IMR-90 (cell line): ENCODE measurements at places on chromosomes 6 and 20.

- no peak for DNase-seq
These were observed 199.8 kb downstream of the SMOC2 start for GRCh38 chr6:168640768-168641167.

DNA sequence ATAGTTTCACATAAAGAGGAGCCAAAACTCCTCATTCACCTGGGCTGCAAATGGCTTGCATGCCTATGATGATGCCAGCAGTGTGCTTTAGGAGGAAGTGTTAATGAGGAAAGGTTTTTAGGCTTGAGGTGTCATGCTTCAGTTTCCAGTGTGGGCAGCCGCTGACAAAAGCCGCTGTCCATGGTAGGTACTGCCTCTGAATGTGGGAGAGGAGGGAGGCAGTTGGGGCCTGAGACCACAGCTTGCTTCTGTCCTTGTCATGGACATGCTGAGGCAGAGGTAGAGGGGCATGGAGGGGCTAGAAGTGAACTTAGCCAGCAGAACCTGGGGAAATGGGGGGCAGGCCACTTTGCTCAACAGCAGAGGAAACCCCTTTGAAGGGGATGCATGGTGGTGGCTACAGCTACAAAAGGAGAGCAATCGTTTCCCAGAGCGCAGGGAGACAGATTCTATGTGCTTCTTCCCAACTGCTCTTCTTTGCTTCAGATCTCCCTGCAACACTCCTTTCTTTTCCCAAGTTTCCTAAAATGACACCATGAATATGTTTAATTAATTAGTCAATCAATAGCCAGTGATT is 372.1 kb upstream of the CNR1 start:
- DNase-seq, result no peak

DNA sequence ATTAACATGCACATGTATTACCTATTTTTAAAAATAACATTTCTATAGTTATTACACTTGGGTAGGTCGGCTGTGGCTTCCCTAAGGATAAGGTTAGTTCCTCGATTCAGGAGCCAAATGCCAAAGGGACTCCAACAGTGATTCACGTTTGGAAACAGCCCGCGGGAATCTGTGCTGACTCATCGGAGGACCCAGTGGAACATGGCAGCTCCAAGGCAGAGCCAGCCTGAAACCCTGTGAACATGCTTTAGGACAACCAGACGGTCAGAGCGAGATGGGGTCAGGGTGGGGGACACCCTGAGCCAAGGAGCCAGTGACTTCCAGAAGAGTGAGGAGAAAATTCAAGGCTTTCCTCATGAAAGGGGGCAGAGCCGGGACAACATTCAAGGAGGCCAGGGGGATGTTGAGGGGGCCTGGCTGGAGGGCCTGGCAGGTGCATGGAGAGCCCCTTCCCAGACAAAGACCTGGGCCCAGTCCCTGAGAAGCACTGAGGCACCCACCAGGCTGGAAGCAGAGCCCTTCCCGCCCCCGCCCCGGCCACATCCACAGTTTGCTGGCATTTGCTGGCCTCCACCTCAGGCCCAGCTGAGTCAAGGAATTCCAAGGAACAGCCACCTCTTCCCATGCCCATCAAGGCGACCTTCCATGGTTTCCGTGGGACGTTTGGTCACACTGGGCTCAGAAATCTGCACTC is 133.2 kb downstream of the SNX5 start:
- peak; percentile 86 for DNase-seq

- DNase-seq, result no peak
These were observed 93.3 kb downstream of the PACRG start for GRCh38 chr6:162821102-162821501.

GRCh38 chr6:120899932-120900331 is 434.3 kb downstream of the TBC1D32 start:
- no peak for DNase-seq

- no peak for DNase-seq
These were observed 134.5 kb upstream of the PRSS16 start for GRCh38 chr6:27112974-27113373.

GRCh38 chr20:34528921-34529297 is 12.7 kb downstream of the DYNLRB1 start:
- no peak for DNase-seq

DNA sequence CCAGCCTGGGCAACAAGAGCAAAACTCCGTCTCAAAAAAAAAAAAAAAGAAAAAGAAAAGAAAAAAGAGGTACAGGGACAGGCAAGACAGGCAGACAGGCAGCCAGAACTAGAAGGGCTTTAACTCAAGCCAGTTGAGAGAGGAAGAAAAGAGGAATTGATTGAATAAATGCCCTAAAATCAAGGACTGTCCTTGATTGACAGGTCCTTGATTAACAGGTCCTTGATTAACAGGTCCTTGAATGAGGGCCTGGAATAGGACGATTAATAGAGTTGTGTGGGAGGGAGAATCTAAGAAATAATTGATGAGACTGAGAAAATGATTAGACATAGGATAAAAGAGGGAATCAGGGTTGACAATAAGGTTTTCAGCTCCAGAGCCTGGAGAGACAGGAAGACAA is 36.1 kb downstream of the ZC2HC1B start:
- no peak for DNase-seq

DNA sequence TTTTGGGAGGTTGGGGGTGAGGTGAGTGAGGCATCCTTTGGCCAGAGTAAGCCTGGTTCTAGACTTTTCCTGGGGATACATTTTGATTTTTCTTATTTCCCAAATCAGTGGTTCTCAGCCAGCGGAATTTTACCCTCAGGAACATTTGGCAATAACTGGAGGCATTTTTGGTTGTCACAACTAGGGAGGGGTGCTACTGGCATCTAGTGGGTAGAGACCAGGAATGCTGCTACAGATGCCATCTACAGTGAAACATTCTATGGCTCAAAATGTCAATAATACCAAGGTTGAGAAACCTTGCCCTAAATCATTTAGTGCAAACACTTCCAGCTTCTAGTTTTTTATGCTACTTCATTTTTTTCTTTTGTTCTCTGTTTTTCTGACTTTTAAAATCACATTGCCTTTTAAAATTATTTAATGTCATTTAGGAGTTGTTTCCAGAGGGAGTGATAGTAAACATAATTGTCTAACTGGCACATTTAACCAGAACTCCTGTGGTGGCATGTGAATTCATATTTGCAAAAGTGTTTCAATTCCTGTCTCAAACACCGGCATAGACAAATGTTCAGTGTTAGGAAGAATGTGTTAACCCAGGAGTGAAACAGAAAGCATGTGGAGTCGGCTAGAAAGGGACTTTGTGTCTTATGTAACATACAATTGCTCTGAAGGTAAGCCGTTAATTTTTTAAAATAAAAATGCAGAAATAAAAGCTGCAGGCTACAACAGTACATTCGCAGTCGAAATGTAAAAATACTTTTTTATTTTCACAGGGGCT is 59.0 kb downstream of the QRSL1 start:
- DNase-seq, result no peak

DNA sequence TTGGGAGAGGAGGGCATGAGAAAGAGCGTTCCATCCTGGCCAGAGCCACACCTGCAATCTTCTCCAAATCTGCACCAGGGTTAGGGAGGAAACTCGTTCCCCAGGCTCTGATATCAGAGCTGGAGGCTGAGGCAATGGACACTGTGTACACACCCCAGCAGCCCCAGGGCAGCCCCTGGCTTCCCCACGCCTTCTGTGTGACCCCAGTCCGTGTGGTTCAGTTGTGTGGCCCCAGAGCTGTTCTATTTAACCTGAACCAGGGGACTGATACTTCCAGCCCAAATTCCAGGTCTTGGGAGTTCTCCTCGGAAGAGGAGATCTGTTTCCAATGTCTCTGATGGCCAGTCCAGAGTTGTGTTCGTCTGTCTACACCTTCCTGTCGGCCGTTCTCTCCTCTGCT is 242.6 kb upstream of the EXOC2 start:
- DNase-seq, result no peak

DNA sequence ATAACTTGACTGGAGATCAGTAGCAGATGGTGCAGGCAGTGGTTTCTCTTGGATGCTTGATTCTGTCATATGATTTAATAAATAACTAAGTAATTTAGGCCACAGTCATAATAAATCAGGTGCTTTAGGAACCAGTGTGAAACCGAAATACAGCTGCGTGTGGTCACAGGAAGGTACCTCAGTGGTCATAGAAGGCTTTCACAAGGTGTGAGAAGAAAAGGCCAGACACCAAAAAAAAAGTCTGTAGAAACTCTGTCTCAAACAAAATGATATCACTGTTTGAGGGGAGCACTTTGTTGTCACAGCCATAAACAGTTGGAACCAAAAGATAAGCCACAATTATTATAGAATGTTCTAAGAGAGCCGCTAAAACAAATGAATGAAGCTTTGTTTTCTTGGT is 56.5 kb downstream of the ARMC2 start:
- DNase-seq, result no peak

- peak; percentile 100 for DNase-seq
These were observed 36.9 kb downstream of the HFE start for GRCh38 chr6:26123947-26124780.

- no peak for DNase-seq
These were observed 94.7 kb upstream of the LOC128125822 start for GRCh38 chr6:63477422-63478040.

DNA sequence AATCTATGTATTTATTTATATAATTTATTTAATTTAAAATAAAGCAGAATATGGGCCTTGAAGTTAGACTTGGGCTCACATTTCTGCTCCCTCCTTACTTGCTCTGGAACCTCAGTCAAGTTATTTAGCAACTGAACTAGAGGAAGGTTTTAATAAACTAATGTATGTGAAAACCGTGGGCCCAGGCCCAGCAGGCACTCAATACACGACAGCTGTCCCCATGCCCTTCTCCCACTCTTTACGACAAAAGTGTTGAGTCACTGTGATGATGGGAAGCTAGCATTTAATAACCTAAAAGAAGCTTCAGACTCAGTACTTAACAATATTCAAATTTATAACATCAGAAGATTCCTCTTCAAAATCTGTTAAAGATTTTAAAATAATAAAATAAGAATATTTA is 46.7 kb downstream of the SERAC1 start:
- no peak for DNase-seq

- DNase-seq, result peak; percentile 58
These were observed 229.1 kb downstream of the PLCB1 start for GRCh38 chr20:8361006-8361652.

DNA sequence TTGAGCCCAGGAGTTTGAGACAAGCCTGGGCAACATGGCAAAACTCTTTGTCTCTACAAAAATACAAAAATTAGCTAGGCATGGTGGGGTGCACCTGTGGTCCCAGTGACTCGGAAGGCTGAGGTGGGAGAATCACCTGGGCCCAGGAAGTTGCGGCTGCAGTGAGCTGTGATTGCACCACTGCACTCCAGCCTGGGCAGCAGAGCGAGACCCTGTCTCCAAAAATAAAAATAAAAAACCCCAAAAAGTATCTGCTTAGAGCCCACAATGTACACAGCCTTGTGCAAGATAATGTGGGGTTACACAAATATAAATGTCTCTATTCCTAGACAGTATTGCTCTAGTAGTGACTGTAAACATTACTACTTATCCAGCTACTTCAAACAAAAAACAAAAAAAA is 5.9 kb downstream of the ESF1 start:
- DNase-seq, result no peak

GRCh38 chr6:32692019-32692418 is 25.6 kb upstream of the HLA-DQB1 start:
- no peak for DNase-seq

- peak; percentile 13 for DNase-seq
These were observed 248.7 kb downstream of the ADGB start for GRCh38 chr6:146847426-146847825.

DNA sequence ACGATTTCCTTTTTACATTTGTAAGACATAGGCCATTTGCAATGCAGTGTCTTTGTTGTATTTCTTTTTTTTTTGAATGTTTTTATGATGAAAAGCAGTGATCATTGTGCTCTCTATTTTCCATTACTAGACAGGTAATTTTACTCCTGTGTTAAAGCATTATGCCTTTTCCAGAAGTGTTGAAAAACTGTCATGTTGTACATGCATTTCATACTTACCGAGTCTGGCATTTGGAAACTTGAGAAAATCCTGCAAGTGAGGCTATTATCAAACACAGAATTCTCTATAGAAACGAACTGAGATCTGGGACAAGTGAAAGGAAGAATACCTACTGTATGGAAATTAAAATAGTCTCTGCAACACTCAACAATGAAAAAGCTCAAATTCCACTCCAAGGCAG is 78.6 kb upstream of the CNR1 start:
- DNase-seq, result no peak

GRCh38 chr6:4351520-4352321 is 216.3 kb upstream of the ECI2 start:
- DNase-seq, result peak; percentile 95

DNA sequence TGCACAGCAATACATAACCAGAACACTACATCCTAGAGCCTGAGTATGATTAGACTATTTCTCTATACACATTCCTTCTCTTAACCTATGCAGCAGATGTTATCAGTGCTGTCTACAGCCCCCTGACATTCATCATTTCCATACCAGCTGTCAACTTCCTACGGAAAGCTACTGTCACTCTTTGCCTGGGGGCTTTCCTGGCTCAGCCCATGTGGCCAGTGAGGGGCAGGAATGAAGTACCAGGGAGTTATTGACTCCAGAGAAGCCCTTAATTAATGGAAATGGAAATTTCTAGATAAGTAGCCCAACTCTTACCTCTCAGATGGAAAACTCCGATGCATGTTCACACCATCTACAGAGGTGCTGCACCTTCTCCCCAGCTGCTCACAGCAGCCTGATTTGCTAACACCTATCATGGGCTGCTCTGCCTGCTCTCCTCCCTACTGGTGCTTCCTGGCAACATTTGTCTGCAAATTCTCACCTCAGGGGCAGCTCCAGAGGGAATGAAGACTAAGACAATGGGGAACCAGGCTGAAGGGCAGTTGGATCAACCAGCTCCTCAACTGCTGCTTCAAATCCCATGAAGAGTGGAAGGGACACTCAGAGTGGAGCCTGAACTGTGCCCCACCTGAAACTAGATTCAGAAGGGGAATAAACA is 59.6 kb downstream of the LINC00237 start:
- DNase-seq, result no peak

- no peak for DNase-seq
These were observed 12.4 kb upstream of the TREML4 start for GRCh38 chr6:41215777-41216176.

DNA sequence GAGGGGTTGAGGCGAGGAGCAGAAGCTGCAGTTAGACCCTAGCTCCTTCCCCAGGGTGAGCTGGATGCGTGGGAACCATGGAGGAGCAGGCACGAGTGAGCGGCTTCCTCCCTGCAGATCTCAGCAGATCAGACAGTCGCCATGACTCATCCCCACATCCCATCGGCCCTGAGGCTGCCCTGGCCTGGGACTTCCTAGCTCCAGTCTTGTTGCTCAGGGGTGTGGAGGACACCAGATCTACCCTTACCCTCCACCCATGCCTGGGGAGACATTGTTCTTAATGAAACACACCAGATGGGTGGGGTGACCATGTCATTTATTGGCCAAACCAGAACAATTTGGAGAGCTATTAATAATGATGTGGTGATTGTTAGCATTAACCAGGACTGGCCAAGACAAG is 36.3 kb upstream of the TGM2 start:
- DNase-seq, result peak; percentile 93

DNA sequence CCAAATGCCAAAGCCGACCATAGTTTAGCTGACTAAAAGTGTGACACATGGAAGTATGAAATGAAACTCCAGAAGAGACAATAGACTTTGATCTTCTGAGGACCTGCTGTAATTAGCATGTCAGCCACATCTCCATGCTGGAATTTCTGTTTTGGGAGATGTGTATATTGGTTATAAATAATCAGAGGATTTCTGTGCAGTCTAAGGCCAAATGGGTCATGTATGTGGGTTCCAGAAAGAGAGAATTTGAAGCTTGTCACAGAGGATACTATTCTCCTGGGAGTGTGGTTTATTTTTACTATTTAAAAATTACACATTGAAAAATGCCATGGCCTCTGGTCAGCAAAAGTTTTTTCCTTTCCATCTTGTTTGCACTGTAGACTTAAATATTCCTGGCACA is 405.5 kb upstream of the PLCB4 start:
- DNase-seq, result no peak

- DNase-seq, result no peak
These were observed 185 bp upstream of the TNFRSF6B start for GRCh38 chr20:63696306-63696627.
